GM19239 (cell line): ENCODE measurements at places on chromosomes 13 and 19.

DNA sequence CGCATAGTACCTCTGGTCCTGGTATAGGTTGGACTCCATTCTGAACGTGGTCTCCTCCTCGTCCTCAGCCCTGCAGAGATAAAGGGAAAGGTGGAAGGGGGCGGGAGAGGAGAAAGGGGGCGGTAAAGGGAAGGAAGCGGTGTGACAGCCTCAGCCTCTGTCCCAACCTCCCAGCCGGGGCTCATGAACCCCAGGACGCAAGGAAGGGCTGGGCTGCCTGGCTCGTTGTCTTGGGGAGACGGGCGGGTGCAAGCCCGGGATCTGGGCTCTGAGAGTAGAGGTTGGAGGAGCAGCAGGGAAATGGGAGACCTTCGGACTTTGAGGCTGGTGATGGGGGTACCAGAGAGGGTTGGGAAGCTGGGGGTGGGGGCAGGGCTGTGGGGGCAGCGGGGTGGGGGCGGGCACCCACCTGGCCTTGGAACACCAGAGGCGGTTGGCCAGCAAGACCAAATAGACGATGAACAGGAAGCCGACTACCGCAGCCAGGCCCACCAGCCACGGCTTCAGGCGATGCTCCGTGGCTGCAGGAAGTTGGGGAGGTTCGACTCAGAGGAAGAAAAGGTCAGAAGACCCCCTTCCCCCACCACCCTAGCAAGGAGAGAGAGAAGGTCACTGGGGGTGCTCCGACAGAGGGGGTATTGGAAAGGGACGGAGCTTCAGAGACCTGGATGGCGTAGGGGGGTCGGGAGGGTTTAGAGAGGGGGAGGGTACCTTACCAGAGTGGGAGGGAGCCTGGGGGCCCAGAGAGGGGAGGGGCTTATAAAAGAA, 1.7 kb downstream of the SMIM24 start:
- no peak for DNase-seq

DNA sequence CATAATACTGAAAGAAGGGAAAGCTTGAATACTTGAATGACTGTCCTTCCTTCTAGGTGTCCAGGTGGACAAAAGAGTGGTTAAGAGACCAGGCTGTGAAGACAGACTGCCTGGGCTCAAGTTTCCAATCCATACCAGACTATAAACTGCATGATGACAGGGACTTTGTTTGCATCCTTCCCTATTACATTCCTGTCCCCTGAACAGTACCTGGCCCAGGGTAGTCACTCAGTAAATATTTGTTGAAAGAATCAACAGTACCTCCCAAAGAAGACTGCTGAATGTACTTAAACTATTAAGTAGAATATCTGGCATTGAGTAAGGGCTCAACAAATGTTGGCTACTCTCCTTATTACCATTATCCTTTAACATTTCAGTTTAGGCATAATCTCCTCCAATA, 29.7 kb downstream of the MIPEP start:
- DNase-seq, result no peak

DNA sequence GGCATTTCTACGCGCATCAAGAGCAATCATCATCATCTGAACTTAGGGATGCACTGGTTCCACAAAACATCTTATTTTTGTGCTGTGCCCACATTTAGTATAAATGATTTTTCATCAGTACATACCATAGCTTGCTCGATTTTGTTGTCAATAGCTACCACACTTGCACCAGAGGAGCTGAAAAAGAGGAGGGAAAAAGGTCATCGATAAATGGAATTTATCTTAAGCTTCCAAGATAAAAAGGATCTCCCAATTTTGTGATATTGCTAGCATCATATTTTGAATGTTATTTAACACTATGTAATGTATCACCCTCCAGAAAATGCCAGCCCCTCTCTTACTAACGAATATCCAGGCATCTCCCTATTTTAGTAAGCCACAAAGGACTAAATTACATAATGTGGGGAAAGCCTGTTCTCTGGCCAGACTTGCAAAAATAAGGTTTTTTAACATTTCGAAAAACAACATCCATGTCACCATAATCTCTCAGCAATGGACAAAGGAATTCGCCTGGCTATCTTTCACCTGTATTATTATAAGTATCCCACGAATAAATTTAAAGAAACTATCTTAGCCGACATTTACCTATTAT, 62.4 kb downstream of the SERP2 start:
- no peak for DNase-seq

DNA sequence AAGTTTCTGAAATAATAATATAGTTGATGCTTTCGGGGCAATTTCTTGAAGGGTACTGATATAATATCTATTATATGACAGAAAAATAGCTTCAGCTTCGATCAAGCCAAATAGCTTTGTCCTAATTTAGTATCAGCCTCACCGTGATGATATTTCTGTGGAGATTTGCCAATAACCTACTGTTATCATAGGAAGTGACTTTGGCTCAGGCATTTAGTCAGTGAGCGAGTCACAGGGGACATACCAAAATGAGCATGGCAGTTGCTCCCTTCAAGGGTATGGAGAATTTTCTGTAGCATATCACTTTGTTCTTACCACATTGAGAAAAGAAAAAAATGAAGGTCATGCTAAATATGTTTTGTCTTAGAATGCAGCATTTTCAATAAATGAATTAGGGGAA, 767.6 kb upstream of the SLITRK1 start:
- no peak for DNase-seq

DNA sequence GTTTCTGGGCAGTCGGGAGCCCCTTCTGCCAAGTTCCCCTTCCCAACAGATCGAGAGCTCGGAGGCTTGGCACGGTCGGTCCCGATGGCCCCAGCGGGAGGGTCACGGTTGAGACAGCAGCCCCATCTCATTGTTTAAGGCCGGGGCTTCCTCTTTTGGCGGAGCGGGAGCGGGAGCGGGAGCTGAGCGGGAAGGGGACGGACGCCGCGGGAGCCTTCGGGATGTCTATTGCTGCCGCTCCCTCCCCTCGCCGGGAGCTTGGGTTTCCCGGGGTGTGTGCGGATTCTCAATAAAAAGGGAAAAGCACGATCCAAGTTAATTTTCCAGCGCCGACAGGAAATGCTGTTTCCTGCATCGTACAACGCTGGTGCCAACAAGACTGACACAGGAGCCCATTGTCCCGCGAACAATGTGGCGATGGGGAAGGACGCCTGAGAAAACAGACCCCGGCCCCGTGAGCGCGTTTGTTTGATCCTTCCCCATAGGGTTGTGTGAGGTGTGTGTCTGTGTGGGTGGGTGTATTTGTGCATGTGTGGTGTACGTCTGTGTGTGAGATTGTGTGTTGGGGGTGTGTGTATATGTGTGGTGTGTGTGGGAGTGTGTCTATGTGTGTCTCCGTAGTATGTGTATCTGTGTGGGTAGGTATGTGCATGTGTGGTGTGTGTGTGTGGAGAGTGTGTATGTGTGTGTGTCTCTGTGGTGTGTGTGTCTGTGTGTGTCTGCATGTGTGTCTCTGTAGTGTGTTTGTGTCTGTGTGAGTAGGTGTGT, 36.3 kb upstream of the FLT1 start:
- DNase-seq, result peak; percentile 42

- DNase-seq, result no peak
Observed at GRCh38 chr13:98571955-98572662, 4.8 kb downstream of the STK24 start.
